ENCODE measurements at places on chromosomes 3 and 15.

DNA sequence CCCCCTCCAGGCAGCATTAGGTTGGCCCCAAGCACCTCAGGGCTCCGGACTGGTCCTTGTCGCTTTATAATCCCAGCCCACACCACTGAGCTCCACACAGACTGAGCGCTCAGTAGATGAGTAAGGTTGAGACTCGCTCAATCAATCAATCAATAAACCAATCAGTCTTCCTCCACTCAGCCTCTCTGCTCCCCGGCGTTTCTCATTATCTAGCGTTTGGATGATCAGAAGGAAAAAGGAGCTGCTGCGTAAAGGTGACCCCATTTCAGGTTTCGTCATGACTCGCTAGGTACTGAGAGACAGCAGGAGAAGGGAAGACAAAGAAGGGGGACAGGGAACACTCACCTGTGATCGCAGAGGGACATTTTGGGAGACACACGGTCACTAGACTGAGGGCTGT is 41.2 kb downstream of the ZNF710 start:
- DNase-seq: no peak

DNA sequence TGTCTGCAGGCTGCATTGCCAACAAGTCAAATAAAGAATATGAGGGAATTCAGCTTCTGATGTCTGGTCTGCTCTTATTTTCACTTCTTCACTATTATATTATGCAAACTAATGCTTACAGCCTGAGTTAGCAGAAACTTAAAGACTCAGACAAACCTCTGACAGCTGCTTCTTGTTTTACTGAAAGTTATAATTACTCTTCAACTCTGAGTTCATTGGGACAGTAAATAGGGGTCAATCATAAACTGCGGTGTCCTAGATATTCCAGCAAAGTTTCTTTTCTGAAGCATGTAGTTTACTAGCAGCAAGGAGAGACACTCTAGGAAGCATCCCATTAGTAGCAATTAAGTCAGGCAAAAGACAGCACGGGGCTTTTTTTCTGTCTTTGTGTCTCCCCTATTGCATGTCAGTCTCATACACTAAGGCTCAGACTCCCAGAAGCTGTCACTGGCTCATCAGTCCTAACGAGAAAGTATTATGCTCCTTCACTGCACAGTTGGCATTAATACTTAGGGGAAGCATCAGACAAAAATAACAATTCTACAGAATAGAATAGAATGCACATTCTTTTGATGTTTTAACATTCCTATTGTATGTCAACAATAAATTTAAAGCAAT is 1060.8 kb downstream of the ROBO1 start:
- no peak for DNase-seq

DNA sequence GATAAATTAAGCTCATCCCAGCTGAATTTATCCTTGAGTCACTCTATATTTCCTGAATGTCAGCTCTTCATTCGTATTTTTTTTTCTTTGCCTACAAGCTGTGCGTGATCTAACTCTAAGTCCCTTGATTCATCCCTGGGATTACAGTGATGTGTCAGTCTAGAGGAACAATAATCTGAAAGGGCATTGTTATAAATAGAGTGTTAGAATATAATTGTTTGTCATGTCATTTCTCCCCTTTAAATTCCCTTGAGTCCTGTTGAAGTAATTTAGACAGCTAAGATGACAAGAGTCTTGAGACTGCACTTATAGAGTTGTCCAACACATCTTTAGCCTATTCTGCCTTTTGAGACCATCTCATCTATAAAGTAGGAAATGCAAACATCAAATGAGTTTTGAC is 621.8 kb downstream of the ZIC1 start:
- DNase-seq: no peak

- DNase-seq: no peak
These were observed 325.8 kb downstream of the PTPRG start for GRCh38 chr3:61887206-61887605.

- DNase-seq: no peak
These were observed 2.0 kb downstream of the RAB7A start for GRCh38 chr3:128727996-128728395.

DNA sequence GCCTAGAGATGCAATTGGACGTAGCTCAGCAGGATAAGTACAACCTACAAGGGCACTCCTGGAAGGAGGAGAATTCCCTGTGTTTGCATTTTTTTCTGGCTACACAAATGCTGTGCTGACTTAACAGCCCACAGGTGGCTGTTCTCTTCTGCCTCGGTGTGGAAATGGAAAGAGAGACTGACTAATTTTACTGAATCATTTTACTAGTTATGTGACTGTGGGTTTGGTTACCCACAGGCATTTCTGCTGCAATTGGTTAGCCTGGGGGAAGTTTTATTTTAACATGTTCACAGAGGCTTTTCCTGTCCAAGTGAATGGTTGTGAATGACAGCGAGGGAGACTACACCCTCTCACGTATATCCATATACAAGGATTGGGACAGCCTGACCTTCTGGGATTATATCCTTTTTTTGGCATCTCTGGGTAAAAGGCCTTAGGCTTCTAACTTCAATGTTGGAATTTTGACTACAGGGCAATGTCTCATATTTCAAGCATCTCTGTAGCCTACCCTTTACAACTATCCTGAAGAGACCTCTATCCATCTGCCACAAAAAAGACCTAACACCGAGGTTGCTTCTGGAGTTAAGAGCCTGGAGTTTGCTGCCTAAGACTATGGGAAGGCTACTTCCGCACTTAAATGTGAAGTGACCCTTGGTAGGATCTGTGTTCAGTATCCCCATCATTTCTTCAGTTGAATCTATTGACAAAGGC is 67.2 kb upstream of the TP63 start:
- DNase-seq: no peak
